Skin of body (tissue), 3 donors: ENCODE measurements at places on chromosomes 11 and 22. TPM values are rescaled to one million over a fixed set of nuclear protein-coding genes. Genes with fewer than 3 reads are reported as not detected.

Gene RHOD
- total RNA-seq = 11.7 TPM

Gene POU2AF1
- 0.10 TPM for total RNA-seq

Gene SCGB2A2
- total RNA-seq = 1.2 TPM

Gene MYO18B
- total RNA-seq = 17.6 TPM

Gene DCHS1
- 29.0 TPM for total RNA-seq

Gene SCT
- 2.6 TPM for total RNA-seq

Gene GDPD4
- total RNA-seq = 0.39 TPM

Gene MS4A6E
- not detected for total RNA-seq

Gene NOX4
- 2.4 TPM for total RNA-seq

Gene MS4A15
- total RNA-seq = not detected

Gene EMID1
- total RNA-seq = 18.5 TPM

Gene APOC3
- total RNA-seq = not detected

Gene ACRV1
- total RNA-seq = not detected
